Stimulated activated CD8-positive, alpha-beta memory T cell treated with anti-CD3 and anti-CD28 coated beads, Interleukin-7, amount 100 ng/mL, for 1 hour (primary cell): ENCODE measurements at places on chromosomes 4 and X.

GRCh38 chr4:97752599-97752998 lies 390.7 kb downstream of the STPG2 start:
- DNase-seq = no peak

DNA sequence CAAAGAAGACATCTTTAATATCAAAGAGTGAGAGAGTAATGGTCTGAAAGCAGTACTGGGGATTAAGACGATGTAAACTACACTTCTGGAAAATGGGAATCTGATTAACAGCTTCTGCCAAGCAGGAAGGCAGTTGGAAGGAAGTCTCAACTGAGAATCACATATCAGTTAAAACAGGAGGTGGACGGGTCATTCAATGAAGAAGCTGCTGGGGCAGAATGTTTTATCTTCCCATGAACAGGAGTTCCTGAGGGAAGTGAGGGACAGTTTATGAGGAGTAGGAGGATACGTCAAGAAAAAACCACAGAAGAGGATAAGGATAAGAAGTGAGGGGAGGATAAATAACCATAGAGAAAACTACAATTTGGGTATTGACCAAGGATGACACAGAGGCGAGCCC lies 38.7 kb upstream of the MAGEA10 start:
- DNase-seq = no peak

DNA sequence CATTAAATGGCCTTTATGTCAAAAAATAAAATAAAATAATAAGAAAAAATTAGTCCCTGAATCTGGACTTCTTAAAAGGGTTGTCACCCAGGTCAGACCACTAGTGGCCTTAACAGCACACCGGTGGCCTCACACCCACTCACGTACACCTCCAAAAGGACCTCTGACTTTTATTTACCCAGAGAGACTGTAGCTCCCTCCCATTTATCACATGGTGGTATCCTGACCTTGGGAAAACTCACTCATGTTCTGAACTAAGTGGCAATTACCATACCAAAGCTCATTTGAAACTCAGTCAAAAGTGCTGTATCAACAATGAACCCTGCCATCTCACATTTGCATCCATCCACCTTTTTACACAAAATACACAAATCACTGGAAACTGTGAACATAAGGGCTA lies 53.1 kb upstream of the MAP3K15 start:
- no peak for DNase-seq

DNA sequence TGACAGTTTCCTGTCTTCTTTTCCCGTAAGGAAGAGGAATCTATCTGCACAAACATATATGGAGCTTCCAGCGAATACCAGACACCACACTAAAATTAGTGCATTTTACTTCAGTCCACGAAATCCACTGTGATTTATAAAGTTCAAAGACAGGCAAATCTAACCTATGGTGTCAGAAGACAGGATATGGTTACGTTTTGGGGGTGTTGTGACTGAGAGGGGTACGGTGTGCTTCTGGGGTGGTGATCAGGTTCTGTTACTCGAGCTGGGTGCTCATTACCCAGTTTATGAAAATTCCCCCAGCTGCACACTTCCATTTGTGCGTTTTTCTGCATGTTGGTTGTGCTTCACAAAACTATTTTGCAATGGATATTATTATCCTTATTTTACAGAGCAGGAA lies 10.3 kb downstream of the VGLL1 start:
- no peak for DNase-seq

DNA sequence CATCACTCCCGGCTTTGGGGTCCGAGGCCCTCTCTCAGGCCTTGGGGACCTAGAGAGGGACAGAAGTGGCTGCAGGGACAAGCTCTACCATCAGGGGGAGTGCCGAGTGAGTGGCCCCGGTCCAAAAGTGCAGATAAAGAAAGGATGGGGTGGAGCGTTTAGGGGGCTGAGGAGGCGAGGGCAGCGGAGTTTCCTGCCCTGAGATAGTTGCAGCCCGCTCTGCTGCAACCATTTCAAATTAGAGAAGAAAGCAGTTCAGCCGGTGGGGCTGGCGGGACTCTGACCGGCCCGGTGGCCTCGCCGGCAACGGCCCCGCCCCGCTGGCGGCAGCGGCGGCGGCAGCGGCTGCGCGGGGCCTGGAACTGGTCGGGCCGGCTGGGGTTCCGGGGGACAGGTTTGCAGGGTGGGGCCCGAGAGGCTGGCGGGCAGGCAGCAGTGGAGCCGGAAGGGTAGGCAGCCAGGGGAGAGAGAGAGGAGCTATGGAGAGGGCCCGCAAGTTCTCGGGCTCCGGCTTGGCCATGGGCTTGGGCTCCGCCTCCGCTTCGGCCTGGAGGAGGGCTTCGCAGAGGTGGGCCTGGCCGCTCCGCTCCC lies 7.6 kb downstream of the DLG3 start:
- DNase-seq = no peak

- DNase-seq = no peak
Measured at GRCh38 chr4:138869165-138869564, 146.4 kb upstream of the NOCT start.

DNA sequence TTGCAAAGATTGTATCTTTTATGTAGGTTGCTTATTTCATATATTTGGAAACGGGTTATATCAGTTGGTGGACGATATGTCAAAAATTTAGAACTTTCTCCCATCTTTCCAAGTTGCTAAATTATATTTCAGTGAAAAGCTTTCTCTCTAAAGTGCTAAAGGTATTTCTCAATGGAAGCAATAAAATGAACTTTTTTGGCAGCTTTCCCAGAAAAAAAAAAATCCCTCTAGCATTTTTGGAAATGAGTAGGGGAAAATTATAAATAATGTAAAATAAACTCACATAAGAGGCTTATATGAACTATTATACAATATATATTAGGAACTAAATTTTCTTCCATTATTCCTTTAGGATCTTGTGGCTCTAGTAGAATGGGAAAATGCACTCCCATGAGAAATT lies 152.2 kb downstream of the GRID2 start:
- no peak for DNase-seq

- no peak for DNase-seq
Measured at GRCh38 chr4:81392164-81392563, 79.5 kb downstream of the RASGEF1B start.

DNA sequence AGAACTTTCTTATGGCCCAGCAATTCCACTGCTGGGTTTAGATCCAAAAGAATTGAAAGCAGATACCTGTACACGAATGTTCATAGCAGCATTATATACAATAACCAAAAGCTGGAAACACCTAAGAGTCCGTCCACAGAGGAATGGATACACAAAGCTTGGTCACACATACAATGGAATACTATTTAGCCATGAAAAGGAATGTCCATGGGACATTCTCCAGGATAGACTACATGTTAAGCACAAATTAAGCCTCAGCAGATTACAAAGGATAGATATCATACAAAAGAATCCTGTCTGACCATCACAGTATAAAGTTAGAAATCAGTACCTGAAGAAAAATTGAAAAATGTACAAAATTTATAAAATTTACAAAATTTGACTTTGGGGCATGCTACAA lies 12.7 kb upstream of the MAEA start:
- no peak for DNase-seq

DNA sequence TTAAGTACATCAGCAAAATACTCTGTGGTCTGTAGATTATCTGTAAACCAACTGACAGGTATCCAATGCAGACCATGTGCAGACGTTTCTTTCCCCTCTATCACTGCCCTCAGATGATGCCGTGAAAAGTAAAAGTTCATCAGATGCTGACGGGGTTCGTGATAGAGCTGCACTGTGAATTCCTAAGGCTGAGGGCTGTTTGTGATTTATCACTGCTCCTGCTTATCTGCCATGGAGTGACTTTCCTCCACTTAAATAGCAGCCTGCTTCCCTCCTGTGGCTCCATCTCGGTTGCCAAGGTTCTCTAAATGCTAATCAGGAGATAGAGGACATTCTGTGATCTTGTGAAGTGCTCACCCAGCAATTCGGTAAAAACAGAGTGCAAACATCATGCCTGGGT lies 89.3 kb upstream of the SRD5A3 start:
- DNase-seq = no peak

- no peak for DNase-seq
Measured at GRCh38 chr4:47032405-47033106, 1.2 kb downstream of the GABRB1 start.

- no peak for DNase-seq
Measured at GRCh38 chrX:153848325-153848724, 18.0 kb upstream of the PDZD4 start.

- DNase-seq = no peak
Measured at GRCh38 chrX:111511477-111511876, at the start of gene SERTM2. Gene SERTM2 (plus strand): TSS chrX:111511645. CDS start chrX:111518858, 7,213 bp downstream.

DNA sequence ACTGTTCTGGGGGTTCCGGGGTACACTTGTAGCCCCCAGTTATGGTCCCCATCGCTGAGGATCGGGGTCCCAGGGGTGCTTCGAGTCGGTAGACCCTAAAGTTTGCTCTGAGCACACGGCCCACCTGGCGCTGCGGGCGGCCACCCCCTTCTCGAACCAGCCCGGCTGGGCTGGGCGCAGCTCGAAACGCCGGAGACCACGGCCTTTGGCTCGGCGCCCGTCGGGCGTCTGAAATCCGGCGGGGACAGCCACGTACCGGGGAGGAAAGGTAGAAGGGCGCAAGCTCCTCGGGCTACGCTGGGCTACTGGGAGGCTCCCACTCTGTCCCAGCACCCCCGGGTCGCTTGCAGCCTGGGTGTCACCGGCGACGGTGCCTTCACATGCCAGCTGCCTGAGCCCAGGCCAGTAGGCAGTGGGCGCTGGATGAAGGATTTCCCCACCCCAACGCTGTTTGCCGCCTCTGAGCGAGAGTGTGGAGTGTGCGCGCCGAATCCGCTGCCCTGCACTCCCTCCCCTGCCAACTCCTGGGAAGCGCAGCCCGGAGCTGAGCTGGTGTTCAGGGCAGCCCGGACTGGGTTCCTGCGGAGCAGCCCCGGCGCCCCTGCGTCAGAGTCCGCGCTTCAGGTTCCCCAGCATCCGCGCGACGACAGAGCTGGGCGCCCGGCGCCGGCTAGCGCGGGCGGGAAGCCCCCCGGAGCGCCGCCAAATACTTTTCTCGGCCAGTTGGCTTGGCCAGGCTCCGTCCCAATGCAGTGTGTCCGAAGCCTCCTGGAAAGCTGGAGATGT lies 637 bp downstream of the MAMLD1 start:
- no peak for DNase-seq

- no peak for DNase-seq
Measured at GRCh38 chrX:25523574-25524540, 508.1 kb upstream of the ARX start.

DNA sequence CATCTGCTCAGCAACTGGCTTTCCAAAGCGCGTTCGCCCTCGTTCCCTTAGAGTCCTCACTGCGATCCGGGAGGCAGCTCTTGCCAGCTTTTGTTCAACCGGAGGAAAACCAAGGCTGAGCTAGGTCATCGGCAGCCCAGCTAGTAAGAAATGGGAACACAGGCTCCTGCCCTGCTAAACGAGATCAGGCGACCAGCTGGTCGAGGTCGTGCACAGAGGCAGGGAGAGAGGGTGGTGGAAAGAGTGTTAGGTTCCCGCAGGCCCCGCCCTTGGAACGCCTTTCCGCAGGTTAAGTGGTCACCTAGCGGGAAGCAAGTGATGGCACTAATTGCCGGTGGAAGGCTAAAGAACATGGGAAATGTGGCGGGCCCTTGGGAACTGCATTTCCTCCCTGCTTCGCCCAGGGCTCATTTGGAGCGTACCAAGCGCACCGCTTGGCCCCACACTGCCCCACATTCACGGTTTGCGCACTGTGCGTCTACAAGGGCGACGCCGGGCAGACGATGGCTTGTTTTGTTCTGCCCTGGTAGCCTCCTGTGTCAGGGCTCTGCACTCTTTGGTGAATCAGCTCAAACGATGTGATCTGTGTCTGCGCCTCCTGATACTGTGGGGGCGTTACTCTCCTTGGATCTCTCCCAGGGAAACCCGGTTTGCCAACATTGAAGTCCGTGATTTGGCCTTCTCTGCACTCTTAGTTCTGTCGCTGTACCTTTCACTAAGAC lies 7.2 kb upstream of the PRDM8 start:
- no peak for DNase-seq

GRCh38 chr4:7828011-7828720 lies 111.5 kb downstream of the AFAP1 start:
- peak; percentile 17 for DNase-seq

DNA sequence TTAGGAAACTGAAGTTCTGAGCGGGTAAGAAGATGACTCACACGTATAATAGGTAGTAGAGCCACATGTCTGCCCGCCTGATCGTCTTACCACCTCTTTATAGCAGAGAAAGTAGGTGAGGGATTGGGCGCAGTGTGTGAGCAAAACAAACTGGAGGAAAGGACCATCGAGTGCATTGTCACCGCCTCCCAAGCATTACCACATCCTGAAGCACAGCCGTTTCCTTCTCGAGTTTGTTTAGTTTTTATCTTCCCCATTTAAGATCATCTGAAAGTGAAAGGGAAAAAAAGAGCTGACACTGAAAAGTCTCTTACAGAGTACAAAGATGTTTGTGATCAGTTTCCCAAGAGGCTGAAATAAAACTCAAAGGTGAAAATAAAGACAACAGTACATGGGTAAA lies 14.8 kb downstream of the PDK3 start:
- peak; percentile 27 for DNase-seq

GRCh38 chr4:185399466-185399865 lies 2.8 kb downstream of the ANKRD37 start:
- no peak for DNase-seq

DNA sequence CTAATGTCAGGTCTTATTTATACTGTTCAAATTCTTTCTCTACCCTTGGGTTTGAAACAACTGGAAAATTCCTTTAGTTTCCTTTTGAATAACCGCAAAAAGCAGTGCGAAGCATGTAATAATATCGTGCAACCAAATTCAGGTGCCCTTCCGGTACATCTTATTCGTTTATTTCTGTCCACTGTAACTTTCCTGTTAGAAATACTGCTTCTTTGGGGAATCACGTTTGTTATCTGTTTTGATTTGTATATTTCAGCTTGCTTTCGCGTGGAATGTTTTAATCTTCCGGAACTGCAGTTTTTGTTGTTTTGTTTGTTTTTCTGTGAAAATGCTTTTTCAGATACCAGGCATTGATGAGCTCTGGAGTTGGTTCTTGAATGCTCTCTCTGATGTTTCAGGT lies 85.7 kb upstream of the HPRT1 start:
- DNase-seq = no peak

DNA sequence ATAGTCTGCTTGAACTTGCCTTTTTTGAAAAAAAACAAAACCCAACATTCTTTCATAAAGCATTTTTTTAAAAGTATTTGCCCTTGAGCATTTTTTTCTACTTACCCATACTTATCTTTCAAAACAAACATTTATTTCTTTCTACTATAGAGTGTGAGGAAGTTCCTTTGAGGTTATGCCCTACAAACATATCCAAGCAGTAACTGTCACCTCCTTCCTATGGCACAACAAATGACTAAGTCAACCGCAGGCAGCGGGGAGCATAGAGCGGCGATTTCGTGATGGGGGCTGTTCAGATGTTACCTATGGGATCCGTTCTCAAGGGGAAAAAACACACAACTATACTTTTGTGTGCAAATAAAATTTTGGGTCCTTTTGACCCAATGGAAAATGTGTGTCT lies 19.4 kb downstream of the SPRY1 start:
- DNase-seq = peak; percentile 5

- no peak for DNase-seq
Measured at GRCh38 chrX:124211312-124211942, 121.0 kb upstream of the TEX13D start.
